ENCODE measurements at places on chromosomes 1 and 21.

GRCh38 chr1:38781872-38782617 is 77.5 kb downstream of the RRAGC start:
- DNase-seq: no peak

- DNase-seq: no peak
Measured at GRCh38 chr1:62784509-62785365, 805 bp downstream of the ATG4C start.

DNA sequence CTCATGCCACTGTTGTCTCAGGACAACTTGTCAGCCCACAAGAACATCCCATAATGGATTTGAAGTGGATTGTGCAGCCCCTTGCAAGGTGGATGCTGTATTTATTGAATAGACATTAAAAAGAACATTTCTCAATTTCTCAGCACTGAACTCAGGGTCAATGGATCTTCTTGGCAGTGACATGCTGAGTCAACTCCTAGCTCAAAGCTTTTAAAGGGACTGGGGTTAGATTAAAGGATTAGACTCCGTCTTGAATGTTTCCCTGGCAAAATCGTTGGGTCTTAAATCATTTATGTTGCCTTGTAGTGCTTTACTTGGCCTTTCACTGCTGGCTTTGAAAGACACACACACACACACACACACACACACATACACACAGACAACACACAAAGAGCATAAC is 221.6 kb upstream of the PBX1 start:
- no peak for DNase-seq

- DNase-seq: no peak
Measured at GRCh38 chr1:85321237-85321964, 45.0 kb upstream of the BCL10 start.

GRCh38 chr1:160761046-160761445 is 22.0 kb downstream of the SLAMF7 start:
- no peak for DNase-seq

DNA sequence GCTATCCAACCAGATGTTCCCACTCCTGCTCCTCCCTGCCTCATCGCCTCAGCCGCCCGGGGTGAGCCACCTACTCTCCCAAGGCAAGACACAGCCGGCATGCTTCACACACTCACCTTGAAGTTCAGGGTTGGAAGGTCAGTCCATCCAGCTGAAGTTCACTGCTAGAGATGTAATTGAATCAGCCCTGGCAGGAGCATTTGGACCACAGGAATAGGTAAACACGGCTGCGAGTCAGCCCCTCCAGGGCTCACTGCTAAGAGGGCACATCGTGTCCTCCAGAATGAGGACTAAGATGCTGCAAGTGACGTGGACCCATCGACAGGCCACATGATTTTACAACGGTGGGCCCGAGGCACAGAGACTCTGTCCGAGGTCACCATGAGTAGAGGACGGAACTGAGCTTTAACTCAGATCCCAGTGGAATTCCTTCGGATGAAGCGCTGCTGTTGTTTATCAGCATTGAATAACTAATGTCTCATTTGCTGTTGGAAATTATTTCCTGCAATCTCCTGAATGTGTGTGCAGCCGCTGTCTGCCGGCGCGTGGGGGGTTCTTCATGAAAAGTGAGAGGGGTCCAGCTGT is 41.9 kb downstream of the RSPH1 start:
- no peak for DNase-seq

DNA sequence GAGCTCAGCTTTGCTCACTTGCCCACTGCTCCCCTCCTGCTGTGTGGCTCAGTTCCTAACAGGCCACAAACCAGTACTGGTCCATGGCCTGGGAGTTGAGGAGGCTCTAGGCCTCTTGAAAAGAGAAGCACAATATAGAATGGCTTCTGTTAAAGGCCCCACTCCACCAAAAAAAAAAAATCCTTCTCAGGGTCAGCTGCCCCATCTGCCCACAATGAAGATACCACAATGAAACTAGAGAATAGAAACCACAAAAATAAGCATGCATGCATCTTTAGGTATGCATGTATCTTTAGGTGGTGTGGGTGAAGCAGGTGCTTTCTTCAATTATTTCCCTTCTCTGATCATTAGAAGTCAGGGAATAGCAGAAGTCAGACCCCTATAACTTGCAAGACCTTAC is 620.4 kb upstream of the BEND5 start:
- no peak for DNase-seq

- DNase-seq: no peak
Measured at GRCh38 chr1:231408528-231409094, 13.5 kb downstream of the EGLN1 start.

GRCh38 chr1:183281039-183281438 is 95.0 kb downstream of the LAMC2 start:
- no peak for DNase-seq

DNA sequence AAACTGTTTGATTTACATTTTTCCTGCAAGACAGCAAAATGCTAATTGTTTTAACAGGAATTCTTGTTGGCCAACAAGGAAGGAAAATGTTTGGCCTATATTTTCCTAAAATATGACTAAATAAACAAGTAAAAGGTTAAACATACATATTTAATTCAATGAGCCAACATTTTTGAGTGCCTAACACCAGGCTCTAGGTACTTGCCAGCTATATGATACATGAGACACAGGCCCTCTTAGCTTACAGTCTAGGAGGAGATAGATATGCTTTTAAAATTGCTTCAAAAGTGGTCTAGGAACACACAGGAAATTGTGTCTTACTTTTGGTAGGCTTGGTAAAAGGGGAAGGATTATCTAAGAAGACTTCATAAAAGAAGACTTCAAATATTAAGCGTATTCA is 50.9 kb downstream of the PIGK start:
- DNase-seq: no peak

DNA sequence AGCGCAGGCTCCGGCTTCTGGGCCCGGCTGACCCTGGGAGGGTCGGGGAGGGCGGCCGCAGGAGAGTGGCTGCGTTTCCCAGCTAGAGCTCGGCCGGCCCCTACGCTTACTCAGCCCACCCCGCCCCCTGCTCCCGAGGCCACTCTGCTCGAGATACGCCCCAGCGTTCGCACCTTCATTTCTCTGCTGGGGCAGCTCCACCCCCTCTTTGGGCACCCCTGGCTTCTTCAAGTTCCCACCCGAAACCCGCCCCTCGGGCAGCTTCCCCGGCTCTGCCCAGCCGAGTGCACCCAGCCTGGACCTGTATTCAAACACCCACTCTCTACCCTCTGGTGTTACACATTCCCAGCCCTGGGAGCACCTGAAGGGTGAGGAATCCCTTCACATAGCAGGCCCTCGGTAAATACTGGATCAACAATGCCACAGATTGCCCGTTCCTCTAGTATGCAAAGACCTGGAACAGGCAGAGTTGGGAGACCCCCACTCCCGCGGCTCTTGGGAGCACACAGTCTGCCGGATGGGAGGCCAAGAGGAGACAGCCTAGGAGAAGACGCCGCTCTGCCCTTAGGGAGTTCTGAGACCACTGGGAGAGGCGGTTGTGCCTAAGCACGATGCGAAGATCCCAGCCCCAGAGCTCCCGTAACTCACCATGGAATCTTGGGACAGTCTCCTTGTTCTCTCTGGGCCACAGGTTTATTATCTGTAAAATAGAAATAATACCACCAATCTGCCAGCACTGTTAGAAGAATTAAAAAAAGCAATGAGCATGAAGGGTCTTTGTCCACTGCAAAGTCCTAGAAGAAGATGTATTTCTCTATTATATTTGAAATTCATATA is 566 bp upstream of the PAQR7 start:
- no peak for DNase-seq

GRCh38 chr1:235429143-235429542 is 61.9 kb downstream of the TBCE start:
- DNase-seq: no peak

- no peak for DNase-seq
Measured at GRCh38 chr1:43705334-43705733, 2.0 kb upstream of the ST3GAL3 start.

- DNase-seq: no peak
Measured at GRCh38 chr1:50877641-50878040, 82.4 kb downstream of the FAF1 start.

- DNase-seq: no peak
Measured at GRCh38 chr1:207240325-207241101, 81.0 kb upstream of the CD55 start.

GRCh38 chr1:185091480-185091879 is 46.1 kb downstream of the RNF2 start:
- no peak for DNase-seq

DNA sequence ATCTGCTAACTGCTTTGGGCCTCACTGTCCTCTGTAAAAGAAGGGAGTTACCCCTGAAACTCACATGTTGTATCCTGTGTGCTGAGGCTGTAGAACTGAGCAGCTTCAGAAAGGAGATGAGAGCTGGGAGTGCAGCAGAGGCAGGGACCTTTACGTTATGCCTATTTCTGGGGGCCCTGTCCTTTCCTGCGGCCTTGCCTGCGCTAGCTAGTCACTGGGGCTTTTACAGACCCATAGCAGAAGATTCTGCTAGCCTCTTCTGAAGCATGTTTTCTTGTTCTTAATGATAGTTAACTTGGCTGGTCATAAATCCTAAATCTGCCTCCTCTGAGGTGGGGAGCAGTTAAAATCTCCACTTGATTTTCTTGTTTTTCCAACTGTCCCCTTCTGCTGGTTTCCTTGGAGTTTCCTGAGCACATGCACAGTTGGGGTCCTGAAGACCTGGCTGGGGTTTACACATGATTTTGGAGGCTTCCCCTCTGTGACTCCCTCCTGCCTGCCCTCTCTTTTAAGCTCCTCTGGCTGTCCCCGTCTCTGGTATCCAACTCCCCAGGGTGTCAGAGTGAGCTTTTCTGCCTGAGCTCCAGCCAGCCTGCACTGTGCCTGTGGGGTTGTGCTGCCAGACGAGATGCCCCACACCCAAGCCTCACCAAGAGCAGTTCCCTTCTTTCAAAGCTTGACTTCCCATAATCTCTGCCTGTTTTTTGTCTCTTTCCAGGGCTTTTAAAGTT is 76.6 kb downstream of the NOS1AP start:
- no peak for DNase-seq

GRCh38 chr1:245401881-245402587 is 247.2 kb downstream of the KIF26B start:
- no peak for DNase-seq

DNA sequence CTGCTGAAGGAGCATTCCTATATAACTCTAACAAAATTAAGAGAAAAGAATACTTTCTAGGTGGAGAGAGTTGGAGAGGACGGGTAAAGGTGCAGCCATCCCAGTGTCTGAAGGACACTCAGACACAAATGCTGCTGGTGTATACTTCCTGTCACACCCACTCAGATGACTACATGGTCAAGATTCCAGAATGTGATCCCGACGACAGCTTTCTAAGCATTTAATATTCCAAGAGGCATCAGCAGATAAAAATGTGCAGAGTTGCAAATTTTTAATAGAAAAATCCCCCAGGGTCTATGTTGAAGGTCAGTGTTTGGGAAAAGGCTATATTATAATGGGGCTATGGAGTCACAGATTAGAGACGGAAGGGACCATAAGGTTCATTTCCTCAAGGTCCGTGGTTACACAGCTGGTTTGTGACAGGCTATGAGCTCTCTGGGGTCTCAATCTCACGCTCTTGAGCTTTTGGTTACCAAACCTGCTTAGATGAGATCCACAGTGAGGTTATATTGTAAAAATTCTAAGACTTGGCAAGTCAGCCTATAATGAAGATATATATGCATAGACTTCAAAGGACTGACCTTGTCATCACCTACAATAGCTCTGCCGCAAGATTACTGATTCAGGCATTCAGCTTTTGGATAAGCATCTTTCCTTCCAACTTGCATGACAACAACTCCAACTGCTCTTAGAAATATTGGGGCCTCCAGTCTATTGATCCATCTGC is 35.1 kb downstream of the ZNF281 start:
- no peak for DNase-seq

DNA sequence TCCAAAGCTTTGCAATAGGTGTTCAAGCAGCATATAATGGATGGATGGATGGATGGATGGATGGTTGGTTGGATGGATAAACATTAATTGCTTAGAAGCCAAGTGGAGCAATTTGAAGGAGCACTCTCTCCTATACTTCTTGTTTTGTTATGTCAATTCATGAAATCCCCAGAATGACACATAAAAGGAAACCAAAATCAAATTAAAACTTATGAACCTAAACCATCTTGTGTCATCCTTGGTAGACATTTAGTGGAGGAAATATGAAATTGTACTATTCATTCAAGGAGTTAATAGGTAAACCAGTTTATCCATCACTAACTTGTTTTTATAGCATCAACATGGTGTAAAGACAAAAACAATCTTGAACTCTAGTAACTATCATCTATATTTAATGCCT is 122.5 kb downstream of the NR5A2 start:
- no peak for DNase-seq

DNA sequence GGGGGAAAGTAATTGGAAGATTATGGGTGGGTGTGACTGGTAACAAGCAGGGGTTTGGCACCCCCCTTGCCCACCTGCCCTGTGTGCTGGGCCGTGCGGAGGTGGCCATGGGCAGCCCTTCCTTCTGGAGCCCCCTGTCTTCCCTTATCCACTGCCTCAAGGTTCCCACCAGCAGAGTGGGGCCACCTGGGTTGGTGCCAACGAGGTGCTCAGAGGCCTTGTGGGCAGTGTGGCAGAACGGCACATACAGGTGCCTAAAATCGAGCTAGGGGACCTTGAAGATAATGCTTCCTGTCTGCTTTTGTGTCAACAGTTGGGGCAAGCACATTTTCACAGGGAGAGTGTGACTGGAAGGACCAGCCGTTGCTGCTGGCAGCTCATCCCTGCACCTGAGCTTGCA is 161.8 kb downstream of the PCBP3 start:
- DNase-seq: no peak

GRCh38 chr1:88648706-88649105 is 35.4 kb upstream of the PKN2 start:
- DNase-seq: no peak

GRCh38 chr1:101905283-101905835 is 91.4 kb downstream of the OLFM3 start:
- no peak for DNase-seq

DNA sequence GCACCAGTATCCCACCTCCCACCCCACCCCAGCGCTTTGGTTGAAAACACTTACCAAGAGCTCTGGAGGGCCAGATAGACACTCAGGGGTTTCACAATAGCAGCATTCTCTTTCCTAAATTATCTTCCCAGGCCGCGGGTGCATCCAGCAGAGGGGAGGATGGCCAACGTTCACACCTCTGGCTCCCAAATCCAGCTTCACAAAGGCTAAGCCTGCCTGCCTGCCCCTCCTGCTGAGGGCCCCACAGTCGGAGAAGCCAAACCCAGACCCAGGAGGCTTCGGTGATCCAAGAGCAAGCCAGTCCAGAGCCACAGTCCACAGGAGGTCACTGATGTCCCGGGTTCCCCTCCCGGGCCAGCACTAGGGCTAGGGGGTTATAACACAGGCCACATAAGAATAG is 231.9 kb downstream of the TRABD2B start:
- no peak for DNase-seq

- no peak for DNase-seq
Measured at GRCh38 chr1:247054992-247055415, 23.6 kb downstream of the ZNF670 start.

Data from 8988T (cell line).